Omental fat pad (tissue), 4 donors: ENCODE measurements at places on chromosomes 7 and 10. TPM values are rescaled to one million over a fixed set of nuclear protein-coding genes. Genes with fewer than 3 reads are reported as not detected.

DNA sequence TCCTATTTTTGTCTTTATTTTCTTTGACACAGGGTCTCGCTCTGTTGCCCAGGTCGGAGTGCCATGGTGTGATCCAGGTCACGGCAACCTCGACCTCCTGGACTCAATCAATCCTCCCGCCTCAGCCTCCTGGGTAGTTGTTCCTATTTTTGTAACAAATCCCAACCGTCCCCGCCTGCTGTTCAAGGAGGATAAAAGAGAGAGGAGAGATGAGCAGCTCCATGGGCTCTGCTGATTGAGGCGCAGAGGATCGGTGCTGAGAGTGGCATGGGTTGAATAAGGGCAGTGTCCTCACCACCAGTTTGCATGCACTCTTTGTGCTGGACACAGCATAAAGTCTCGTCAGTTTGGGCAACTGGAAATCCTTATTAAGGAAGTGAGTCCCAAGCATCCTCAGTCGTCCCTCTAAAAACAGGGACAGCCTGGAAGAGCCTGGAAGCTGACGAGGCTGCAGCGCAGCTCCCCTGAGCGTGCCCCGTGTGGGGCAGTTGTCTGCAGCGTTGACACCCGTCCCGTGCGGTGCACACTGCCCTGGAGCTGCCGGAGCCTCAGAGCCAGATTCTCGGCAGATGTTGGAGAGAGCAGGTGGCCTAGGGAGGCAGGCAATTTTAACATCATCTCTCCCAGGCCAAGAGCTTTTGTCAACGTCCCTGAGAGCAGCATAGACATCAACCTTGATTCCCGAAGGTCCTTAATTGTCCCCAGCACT is 404.2 kb upstream of the RNF32 start:
- no peak for DNase-seq

DNA sequence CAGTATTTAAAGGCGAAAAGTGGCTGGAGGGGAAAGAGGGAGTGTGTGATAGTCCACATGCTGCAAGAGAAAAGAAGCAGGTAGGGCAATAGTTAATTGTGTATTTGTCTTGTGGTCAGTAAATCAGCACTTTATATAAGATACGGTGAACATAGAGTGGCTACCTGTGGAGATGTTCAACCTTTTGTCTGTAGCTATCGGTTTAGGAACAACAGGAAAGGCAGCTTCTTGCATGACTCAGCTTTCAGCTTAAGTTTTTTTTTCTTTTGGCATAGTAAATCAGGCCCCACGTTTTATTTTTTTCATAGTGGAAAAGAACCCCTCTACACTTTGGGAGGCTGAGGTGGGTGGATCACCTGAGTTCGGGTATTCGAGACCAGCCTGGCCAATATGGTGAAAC is 14.2 kb upstream of the MTPN start:
- DNase-seq = no peak

- no peak for DNase-seq
Observed at GRCh38 chr7:110307776-110308175, 783.2 kb upstream of the LRRN3 start.

- DNase-seq = no peak
Observed at GRCh38 chr10:99395750-99396445, 34.5 kb downstream of the GOT1 start.

GRCh38 chr7:13037216-13037615 is 349.8 kb downstream of the ARL4A start:
- no peak for DNase-seq

DNA sequence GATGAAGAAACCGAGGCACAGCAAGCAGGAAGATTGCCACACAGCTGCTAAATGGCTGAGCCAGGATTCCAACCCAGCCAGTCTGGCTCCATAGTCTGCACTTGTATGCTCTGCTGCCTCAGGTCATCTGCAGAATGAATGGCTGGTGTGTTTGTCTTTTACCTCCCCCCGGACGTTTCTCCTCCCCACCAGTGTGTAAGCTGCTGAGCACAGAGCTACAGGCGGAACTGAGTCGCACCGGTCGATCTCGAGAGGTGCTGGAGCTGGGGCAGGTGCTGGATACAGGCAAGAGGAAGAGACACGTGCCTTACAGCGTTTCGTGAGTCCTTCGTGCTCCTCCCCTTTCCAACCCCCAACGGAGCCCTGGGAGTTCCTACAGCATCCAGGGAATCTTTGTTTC is 2.6 kb downstream of the CNPY4 start:
- DNase-seq = no peak

GRCh38 chr7:12746211-12746610 is 58.8 kb downstream of the ARL4A start:
- DNase-seq = no peak

DNA sequence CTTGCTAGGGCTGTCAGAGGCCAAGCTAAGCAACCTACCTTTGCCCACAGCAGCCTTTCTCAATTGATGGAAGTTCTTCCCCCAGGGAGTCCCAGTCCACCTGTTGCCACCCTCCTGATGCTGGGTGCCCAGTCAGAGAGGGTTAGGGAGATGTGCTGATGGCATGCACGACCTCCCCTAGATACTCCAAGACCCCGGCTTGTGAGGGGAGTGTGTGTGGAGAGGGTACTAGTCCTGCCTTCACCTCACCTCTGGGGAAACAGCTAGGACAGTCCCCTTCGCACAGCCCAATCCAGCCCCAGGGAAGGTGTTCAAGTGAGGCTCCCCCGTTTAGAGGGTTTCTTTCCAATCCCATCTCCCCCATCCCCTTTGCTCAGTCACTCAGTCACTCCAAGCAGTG is 1.3 kb upstream of the UNC5B start:
- DNase-seq = no peak

- DNase-seq = no peak
Observed at GRCh38 chr7:5310822-5311405, 28.2 kb downstream of the SLC29A4 start.

DNA sequence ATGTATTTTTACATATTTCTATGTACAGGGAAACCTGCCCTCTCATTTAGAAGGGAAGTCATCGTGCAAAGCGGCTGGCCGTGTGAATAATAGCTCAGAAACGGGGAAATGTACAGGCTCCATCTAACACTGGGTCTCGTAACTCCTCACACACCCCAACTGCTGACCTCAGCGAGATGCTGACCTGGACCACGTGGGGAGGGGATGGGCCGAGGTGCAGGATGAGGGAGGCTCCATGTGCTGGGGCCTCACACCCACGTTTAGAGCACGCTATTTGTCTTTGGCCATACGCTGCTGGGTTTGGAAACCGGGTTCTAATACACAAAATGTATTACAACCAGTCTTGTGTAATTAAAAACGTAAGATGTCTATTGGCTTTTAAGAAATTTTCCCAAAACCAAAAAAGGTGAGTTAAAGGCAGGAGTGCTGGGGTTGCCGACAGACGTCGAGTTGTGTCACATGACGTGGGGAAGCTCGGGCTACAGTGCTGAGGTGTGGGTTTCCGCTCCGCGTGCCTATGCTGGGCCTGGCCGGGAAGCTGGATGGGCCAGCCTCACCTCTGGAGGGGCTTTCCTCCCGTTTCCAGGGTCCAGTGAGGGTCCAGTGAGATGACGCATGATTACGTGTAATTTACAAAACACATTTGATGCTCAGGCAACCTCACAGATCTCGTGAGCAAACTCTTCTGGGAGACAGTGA is 215.6 kb downstream of the DNAJB6 start:
- DNase-seq = no peak

DNA sequence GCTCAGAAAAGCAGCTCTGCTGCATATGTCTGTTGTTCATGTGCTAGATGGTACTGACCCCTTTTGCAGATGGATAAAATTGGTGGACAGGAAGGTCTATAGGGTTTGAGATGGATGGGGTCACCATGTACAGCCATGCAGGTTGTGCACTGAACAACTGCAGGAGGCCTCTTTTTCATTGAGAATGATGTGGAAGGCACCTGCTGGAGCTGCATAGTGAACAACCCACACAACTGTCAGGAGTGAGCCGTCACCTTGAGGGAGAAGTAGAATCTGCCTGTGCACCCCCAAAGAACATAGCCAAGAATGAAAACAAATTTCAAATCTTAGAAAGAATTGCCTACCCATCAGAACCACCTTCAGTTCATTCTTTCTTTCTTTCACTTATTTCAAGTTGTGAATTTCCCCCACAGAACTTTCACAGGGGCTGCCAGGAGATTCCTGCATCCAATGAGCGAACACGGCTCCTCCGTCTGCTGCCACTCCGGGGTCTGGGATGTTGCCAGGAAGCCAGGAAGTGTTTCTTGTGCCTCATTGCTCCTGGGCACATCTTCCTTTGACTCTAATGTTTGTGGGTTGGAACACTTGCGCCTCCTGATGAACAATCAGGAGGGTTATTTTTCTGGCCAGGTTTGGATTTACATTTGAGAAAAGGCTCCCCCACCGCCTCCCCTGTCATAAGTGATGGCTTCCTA is 53.7 kb upstream of the DOCK1 start:
- DNase-seq = no peak

- no peak for DNase-seq
Observed at GRCh38 chr10:60757420-60757895, 20.8 kb upstream of the CDK1 start.

Gene SORCS1
- 1.3 TPM for total RNA-seq

Gene OR2A42
- not detected for total RNA-seq

Gene DCLRE1C
- total RNA-seq = 5.9 TPM

Gene SPDYE1
- total RNA-seq = not detected

Gene MBLAC1
- 1.6 TPM for total RNA-seq

Gene ALKBH4
- 8.8 TPM for total RNA-seq
